SJCRH30 (cell line): ENCODE measurements at places on chromosomes 11 and 22. TPM values are rescaled to one million over a fixed set of nuclear protein-coding genes. Genes with fewer than 3 reads are reported as not detected.

The UBQLN3 gene
- total RNA-seq, result not detected in 2 replicates

The MMP20 gene
- total RNA-seq, result not detected in 2 replicates

The SLC22A8 gene
- total RNA-seq, result not detected in 2 replicates

The OR5A1 gene
- not detected in 2 replicates for total RNA-seq

The DDI1 gene
- 0.10 TPM in 1 of 2 replicates, not detected in the other for total RNA-seq

The MYBPC3 gene
- total RNA-seq, result not detected in 2 replicates

The ACRV1 gene
- 0.08 and 0.14 TPM in 2 replicates for total RNA-seq

The FAM180B gene
- 0.16 and 0.43 TPM in 2 replicates for total RNA-seq

The LGR4 gene
- 40.0 and 44.2 TPM in 2 replicates for total RNA-seq

The CDC42BPG gene
- total RNA-seq, result 0.03 and 0.10 TPM in 2 replicates

- no peak overlapping the region for H3K27ac ChIP-seq
- no peaks in the 10 kb centered on the region for H3K36me3 ChIP-seq
- H3K4me3 ChIP-seq, result no peak overlapping the region
Measured at GRCh38 chr11:122556605-122557004, 98.9 kb upstream of the UBASH3B start.

GRCh38 chr22:29032584-29032983 is 29.0 kb downstream of the C22orf31 start:
- H3K4me3 ChIP-seq, result no peak overlapping the region
- H3K27ac ChIP-seq, result peak overlapping the region; percentile 89; the same call in 1 of the 2 replicates
- no peaks in the 10 kb centered on the region for H3K36me3 ChIP-seq
- no peak for DNase-seq
- no peaks in the 10 kb centered on the region for H3K27me3 ChIP-seq

- H3K27me3 ChIP-seq, result no peaks in the 10 kb centered on the region
- peak; percentile 24 for DNase-seq
- H3K4me3 ChIP-seq, result no peak overlapping the region
- H3K4me1 ChIP-seq, result no peaks in the 10 kb centered on the region
- H3K27ac ChIP-seq, result no peak overlapping the region
- H3K36me3 ChIP-seq, result no peaks in the 10 kb centered on the region
Measured at GRCh38 chr11:70942593-70942992, 309.8 kb downstream of the SHANK2 start.

- no peaks in the 10 kb centered on the region; the same call in 1 of the 2 replicates for H3K4me1 ChIP-seq
- H3K36me3 ChIP-seq, result no peaks in the 10 kb centered on the region
- H3K27me3 ChIP-seq, result no peaks in the 10 kb centered on the region
- no peak overlapping the region for H3K27ac ChIP-seq
- no peak overlapping the region for H3K4me3 ChIP-seq
- no peak for DNase-seq
Measured at GRCh38 chr11:7609521-7609920, 63.8 kb downstream of the CYB5R2 start.

- no peaks in the 10 kb centered on the region for H3K4me1 ChIP-seq
- no peaks in the 10 kb centered on the region for H3K36me3 ChIP-seq
- no peak overlapping the region for H3K4me3 ChIP-seq
- DNase-seq, result no peak
- H3K27me3 ChIP-seq, result no peaks in the 10 kb centered on the region
Measured at GRCh38 chr11:79501707-79502106, 60.9 kb upstream of the TENM4 start.

DNA sequence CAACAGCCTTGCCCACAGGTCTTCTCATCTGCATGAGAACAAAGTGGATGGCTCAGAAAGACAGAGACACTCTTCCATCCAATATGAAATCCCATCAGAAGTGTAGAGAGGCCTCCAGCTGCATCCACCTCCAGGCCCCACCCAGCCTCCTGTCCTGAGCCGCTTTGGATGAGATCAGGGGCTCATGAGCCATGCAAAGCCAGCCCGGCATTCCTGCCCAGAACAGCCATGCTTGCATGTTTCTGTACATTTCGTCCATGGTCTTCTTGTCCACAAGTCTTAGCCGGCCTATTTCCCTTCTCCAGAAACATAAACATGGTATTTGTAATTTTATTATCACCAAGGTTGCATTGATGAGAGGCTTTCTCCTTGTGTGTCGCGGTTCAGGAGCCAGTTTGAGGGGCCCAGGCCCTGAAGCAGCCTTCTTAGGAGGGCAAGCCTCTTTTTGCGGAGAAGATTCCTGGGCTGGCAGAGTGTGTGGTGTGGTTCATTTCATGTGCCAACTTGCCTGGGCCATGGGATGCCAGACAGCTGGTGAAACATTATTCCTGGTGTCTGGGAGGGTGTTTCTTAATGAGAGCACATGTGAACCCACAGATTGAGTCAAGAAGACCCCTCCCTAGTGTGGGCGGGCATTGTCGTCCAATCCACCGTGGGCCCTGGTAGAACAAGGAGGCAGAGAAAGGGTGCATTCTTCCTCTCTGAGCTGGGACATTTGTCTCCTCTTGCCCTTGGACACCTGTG is 928.9 kb downstream of the TBC1D22A start:
- no peak overlapping the region for H3K27ac ChIP-seq
- H3K4me1 ChIP-seq, result no peaks in the 10 kb centered on the region
- peaks cover 20% of the 10 kb centered on the region for H3K36me3 ChIP-seq

GRCh38 chr11:44136176-44136945 is 40.9 kb downstream of the EXT2 start:
- peaks cover 5% of the 10 kb centered on the region; the same call in 1 of the 2 replicates for H3K36me3 ChIP-seq
- H3K27me3 ChIP-seq, result no peaks in the 10 kb centered on the region
- H3K4me3 ChIP-seq, result no peak overlapping the region
- DNase-seq, result peak; percentile 88

- no peak for DNase-seq
- no peaks in the 10 kb centered on the region for H3K4me1 ChIP-seq
- no peaks in the 10 kb centered on the region for H3K36me3 ChIP-seq
- H3K27me3 ChIP-seq, result peaks cover 10% of the 10 kb centered on the region; the same call in 1 of the 2 replicates
Measured at GRCh38 chr22:37336579-37336978, 54.3 kb downstream of the CYTH4 start.

GRCh38 chr22:36374603-36375024 is 13.2 kb downstream of the MYH9 start:
- no peaks in the 10 kb centered on the region for H3K27me3 ChIP-seq
- no peak overlapping the region for H3K27ac ChIP-seq
- H3K36me3 ChIP-seq, result no peaks in the 10 kb centered on the region; the same call in 1 of the 2 replicates
- peaks cover 26% of the 10 kb centered on the region for H3K4me1 ChIP-seq

GRCh38 chr11:6579681-6580080 is 23.7 kb downstream of the RRP8 start:
- no peak for DNase-seq
- H3K27ac ChIP-seq, result no peak overlapping the region
- H3K4me1 ChIP-seq, result peaks cover 8% of the 10 kb centered on the region; the same call in 1 of the 2 replicates
- peaks cover 6% of the 10 kb centered on the region; the same call in 1 of the 2 replicates for H3K36me3 ChIP-seq

- no peaks in the 10 kb centered on the region for H3K27me3 ChIP-seq
- H3K4me3 ChIP-seq, result no peak overlapping the region
- peak; percentile 6 for DNase-seq
- H3K4me1 ChIP-seq, result peaks cover 24% of the 10 kb centered on the region
Measured at GRCh38 chr22:49968313-49968830, 7.8 kb downstream of the PIM3 start.

GRCh38 chr11:19525276-19525675 is 187.4 kb upstream of the NAV2 start:
- no peak for DNase-seq
- peaks cover 5% of the 10 kb centered on the region for H3K4me1 ChIP-seq
- no peaks in the 10 kb centered on the region for H3K36me3 ChIP-seq
- no peaks in the 10 kb centered on the region for H3K27me3 ChIP-seq
- H3K4me3 ChIP-seq, result no peak overlapping the region
- no peak overlapping the region for H3K27ac ChIP-seq

DNA sequence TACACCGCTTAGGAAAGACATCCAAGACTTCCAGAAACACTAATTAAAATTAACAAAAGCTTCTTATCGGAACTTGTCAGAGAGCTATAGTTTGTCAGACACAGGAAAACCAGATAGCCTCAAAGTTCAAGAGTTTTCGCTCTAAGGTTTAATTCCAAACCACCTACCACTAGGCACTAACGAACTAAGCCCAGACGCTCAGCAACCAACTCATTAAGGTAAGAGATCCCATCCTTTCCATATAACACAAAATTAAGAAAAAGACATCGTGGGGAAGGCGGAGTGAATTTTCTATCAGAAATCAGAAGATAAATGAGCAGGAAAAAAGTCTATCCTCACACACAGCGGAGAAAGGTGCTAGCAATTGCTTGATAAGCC is 382 bp downstream of the IMMP1L start:
- H3K27ac ChIP-seq, result peak overlapping the region; percentile 78
- peak overlapping the region; percentile 81 for H3K4me3 ChIP-seq
- DNase-seq, result no peak
- no peaks in the 10 kb centered on the region for H3K27me3 ChIP-seq

DNA sequence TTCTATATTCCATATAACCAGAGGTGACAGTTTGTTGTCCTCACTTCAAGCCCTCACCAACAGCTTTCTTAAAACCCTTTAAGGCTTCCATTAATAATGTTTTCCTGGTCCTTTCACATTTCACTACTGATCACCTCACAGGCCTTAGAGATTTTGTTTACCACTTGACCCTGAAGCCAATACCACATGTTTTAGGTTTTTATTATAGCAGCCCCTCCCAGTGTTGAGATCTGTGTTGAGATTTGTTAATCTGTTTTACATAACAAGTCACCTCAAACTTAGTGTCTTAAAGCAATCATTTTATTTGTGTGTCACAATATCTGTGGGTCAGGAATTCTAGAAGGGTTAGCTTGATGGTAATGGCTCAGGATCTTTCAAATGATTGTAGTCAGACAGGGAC is 49.9 kb downstream of the FAR1 start:
- H3K27ac ChIP-seq, result no peak overlapping the region
- peaks cover 58% of the 10 kb centered on the region for H3K36me3 ChIP-seq
- DNase-seq, result no peak
- no peaks in the 10 kb centered on the region for H3K27me3 ChIP-seq
- H3K4me3 ChIP-seq, result no peak overlapping the region

DNA sequence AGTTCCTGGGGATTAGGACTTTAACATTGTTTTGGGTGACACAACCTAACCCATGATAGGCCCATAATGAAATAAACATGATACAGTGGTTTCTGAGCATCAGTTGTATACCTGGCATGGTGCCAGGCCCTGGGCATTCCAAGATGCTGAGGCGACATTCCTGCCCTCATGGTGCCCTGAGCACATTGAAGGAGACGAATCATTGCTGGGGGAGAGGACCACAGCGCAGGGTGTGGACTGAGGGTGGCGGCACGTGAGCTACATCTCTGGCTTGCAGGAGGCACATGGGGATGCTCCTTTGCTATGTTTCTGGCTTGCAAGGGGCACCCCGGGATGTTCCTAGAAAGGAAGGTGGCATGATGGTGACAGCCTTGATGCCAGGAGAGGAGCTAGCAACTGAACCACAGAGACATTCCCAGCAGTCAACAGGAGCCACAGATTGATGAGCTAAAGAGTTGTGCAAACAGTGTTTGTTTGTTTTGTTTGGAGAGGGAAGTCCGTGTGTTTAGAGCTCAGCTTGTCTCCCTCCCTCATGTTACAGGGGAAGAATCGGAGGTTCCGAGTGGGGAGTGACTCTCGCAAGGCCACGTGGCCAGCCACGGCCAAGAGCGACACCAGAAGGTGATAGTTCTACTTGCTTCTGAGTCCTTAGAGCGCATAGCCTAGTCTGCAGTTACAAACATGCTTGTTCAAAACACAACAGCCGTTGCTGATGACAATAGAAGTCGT is 106.4 kb downstream of the MIAT start:
- H3K4me3 ChIP-seq, result no peak overlapping the region
- no peaks in the 10 kb centered on the region for H3K36me3 ChIP-seq
- no peak for DNase-seq
